ENCODE measurements at places on chromosomes 4 and X. TPM values are rescaled to one million over a fixed set of nuclear protein-coding genes. Genes with fewer than 3 reads are reported as not detected.
A peak's percentile ranks its signal among the peaks of the same experiment; 100 is the strongest.

Gene FAM120C
- 4.3 TPM for total RNA-seq

DNA sequence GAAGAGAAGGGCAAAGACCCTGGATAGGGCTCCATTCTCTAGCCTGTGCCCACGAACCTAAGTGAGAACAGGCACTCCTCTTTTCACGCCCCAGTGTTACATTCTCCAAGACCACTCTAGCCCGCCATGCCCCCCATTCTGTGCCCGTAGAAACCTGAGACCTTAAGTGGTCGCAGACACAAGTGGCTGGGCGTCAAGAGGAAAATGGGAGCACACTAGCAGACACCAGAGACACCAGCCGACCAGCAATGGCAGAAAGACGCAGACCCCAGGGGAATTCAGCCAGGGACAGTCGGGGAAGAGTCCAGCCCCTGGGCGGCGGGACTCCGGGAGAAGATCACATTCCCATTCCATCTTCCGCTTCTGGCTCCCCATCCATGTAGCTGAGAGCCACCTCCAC lies 2027.9 kb downstream of the PCDH7 start:
- DNase-seq, result no peak
- no peaks in the 10 kb centered on the region for H3K4me1 ChIP-seq
- no peaks in the 10 kb centered on the region for H3K36me3 ChIP-seq
- H3K27ac ChIP-seq, result no peak overlapping the region
- no peak overlapping the region for H3K4me3 ChIP-seq
- no peaks in the 10 kb centered on the region for H3K27me3 ChIP-seq

DNA sequence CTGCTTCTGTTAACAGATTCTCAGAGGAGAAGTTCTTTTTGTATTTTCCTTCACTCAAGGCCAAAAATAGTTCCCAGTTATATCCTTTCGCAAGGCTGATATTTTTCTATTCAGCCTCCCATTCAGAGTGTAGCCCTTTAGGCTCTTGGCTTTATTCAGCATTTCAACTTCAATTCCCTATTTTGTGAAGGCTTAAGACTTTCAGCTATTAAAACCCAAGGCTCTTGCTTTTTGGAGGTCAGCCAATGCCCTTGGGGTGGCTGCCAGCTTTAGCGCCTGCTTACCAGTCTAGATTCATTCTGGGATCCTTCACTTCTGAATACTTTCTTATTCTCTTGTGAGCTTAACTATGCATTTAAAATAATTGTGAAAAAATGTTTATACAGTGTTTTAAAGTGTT lies 57.3 kb upstream of the ADGRA3 start:
- no peaks in the 10 kb centered on the region for H3K27me3 ChIP-seq
- no peaks in the 10 kb centered on the region for H3K4me1 ChIP-seq
- DNase-seq, result peak; percentile 72
- peak overlapping the region; percentile 4 for H3K27ac ChIP-seq
- no peaks in the 10 kb centered on the region for H3K36me3 ChIP-seq

Gene NDNF
- total RNA-seq, result 5.4 TPM

DNA sequence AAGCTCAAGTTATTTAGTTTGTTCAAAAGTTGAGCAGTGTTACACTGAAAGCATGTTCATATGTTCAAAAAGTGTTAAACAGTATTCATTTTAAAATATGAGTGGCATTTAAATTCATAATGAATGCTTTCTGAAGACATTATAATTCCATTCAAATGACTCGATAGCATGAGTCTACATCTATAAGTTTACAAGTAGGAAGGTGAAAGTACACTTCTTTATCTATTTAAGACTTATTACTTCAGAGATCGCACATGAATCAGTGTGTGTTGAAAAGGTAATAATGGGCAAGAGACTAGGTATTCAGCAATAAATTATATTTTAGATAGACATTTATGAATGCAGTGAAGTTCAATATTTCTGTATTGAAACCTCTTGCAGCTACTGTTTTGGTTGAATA lies 456.1 kb downstream of the GRXCR1 start:
- H3K27me3 ChIP-seq, result no peaks in the 10 kb centered on the region
- H3K4me1 ChIP-seq, result no peaks in the 10 kb centered on the region
- no peaks in the 10 kb centered on the region for H3K36me3 ChIP-seq
- DNase-seq, result no peak

- DNase-seq, result no peak
- no peak overlapping the region for H3K4me3 ChIP-seq
- H3K27me3 ChIP-seq, result no peaks in the 10 kb centered on the region
- no peaks in the 10 kb centered on the region for H3K4me1 ChIP-seq
- H3K36me3 ChIP-seq, result no peaks in the 10 kb centered on the region
Measured at GRCh38 chr4:181604546-181604945, 638.7 kb upstream of the TENM3 start.

Gene TLR10
- total RNA-seq, result not detected

DNA sequence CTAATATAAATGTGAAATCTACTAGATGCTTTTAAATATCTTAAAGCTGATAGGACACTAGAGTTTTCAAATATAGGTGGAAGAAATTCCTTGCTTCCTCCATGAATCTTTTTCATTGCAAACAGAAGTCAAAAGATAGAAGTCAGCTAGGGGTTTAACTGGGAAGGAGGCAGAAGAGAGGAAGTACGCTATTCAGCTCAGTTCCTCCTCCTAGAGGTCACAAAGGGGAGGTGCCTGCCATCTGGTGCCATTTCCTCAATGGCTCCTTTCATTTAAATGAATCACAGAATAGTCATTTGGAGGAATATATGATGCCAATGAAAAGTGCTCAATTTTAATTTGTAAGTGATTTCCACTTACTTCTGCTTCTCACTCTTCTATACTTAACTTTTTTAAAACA lies 8.5 kb downstream of the COL25A1 start:
- H3K27me3 ChIP-seq, result no peaks in the 10 kb centered on the region
- DNase-seq, result no peak
- H3K27ac ChIP-seq, result no peak overlapping the region
- H3K4me1 ChIP-seq, result no peaks in the 10 kb centered on the region
- H3K4me3 ChIP-seq, result no peak overlapping the region

- H3K4me1 ChIP-seq, result no peaks in the 10 kb centered on the region
- H3K27me3 ChIP-seq, result no peaks in the 10 kb centered on the region
- H3K36me3 ChIP-seq, result no peaks in the 10 kb centered on the region
- DNase-seq, result no peak
- H3K4me3 ChIP-seq, result no peak overlapping the region
Measured at GRCh38 chr4:89615051-89615450, 221.9 kb downstream of the SNCA start.

All from right atrium auricular region (tissue), 2 donors.